ENCODE measurements at places on chromosomes 4 and X.
A peak's percentile ranks its signal among the peaks of the same experiment; 100 is the strongest.

GRCh38 chr4:152243206-152243605 lies 292.7 kb downstream of the FBXW7 start:
- no peak for DNase-seq

GRCh38 chrX:2500091-2500802 lies 529 bp downstream of the DHRSX start:
- DNase-seq: peak; percentile 40

DNA sequence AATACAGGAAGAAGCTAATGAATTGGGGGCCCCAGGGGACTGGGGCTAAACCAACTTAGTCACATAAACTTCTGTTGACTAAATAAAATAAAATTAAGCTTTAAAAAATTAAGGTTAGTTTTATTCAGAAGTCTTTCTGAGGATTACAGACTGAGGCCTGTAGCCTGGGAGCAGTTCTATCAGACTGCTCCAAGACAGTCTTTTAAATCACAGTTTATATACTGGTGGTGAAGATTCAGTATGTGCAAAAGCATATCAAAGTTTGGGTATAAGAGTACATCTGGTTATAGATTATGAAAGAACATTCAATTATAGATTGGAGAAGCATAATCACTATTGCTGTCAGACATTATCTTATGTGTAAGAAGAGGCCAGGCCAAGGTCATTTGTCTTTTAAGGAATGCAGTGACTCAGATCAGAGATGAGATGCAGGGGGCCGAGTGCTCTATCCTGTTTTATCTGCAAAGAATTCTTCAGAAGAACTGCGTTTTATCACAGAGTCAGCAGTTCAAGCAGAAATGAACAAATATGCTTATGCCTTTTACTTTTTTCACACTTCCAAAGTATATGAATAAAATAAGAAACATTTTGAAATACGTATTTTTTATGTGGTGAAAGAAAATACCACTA lies 109.4 kb downstream of the PDHA2 start:
- DNase-seq: no peak

DNA sequence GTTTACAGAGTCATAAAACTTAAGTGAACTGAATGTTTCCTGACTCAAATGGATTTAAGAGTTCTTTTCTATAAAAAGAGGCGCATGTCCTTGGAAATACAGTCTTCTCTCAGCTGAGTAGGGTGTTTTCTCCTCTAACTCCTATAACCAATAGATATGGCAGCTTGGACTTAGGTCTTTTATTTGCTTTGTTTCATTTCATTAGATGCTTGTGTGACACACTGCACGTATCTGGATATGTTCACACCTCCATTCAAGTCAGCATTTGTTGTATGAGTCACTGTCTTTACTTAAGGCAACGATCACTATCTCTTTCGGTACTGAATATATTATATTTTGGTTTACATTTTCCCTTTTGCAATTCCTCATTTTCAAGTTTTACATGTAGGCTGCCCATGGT lies 136.6 kb downstream of the ARSF start:
- peak; percentile 1 for DNase-seq

- DNase-seq: peak; percentile 4
Measured at GRCh38 chr4:109846395-109847098, 1.4 kb upstream of the LRIT3 start.

DNA sequence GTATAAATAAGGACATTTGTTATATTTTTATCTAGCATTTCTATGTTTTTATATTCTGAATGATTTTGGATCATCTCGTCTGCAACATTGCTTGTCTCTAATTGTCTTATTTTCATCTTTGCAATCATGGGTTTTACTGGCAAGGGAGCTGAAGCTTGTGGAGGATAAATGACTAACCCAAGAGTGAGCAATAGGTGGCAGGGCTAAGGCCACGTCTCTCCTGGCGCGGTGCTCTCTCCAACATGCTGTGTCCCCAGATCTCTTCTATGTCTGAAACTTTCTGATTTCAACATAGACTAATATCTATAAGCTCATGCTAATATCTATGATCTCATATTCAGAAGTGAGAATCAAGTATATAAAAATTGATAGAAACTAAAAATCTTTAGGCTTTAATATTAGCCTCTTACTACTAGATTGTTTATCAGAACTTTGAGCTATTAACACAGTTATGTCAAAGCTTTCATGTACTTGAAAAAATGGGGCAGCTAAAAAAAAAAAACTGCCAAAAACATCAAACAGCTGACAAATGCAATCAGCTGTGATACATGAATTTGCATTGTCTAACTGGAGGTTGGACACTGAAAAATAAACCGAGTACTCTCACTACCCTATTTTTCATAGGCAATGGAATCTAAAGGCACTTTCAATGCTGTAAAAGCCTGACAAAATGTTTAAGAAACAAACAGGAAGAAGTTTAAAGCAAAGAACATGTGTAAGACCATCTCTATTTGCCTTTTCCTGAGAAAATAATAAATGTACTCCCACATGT lies 169.2 kb downstream of the TMA16 start:
- no peak for DNase-seq

- no peak for DNase-seq
Measured at GRCh38 chrX:119107206-119107605, 20.4 kb downstream of the KIAA1210 start.

- no peak for DNase-seq
Measured at GRCh38 chrX:34877436-34877835, 65.2 kb upstream of the FAM47B start.

GRCh38 chr4:106830879-106831278 lies 205.2 kb downstream of the DKK2 start:
- DNase-seq: no peak

DNA sequence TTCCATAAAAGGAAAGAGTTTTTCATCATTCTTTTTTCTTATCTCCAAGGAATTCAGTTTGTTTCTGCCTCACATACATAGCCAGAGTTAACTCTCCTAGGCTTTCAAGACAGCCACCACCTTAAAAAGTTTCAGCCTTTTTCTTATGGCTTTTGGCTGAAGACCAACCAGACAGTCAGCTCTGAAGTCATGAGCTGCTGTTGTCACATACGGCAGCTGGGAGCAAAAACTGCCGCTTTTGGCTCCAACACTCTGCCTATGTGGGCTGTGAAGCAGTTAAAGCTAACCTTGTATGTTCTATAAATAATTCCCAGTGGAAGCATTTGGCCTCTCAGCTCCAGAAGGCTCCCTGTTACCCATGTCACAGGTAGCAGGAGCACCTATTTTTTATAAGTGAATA lies 104.1 kb downstream of the KLHL4 start:
- DNase-seq: no peak

GRCh38 chr4:145404761-145405160 lies 76.9 kb upstream of the SMAD1 start:
- no peak for DNase-seq

GRCh38 chrX:106331606-106332005 lies 163.5 kb downstream of the PWWP3B start:
- no peak for DNase-seq

DNA sequence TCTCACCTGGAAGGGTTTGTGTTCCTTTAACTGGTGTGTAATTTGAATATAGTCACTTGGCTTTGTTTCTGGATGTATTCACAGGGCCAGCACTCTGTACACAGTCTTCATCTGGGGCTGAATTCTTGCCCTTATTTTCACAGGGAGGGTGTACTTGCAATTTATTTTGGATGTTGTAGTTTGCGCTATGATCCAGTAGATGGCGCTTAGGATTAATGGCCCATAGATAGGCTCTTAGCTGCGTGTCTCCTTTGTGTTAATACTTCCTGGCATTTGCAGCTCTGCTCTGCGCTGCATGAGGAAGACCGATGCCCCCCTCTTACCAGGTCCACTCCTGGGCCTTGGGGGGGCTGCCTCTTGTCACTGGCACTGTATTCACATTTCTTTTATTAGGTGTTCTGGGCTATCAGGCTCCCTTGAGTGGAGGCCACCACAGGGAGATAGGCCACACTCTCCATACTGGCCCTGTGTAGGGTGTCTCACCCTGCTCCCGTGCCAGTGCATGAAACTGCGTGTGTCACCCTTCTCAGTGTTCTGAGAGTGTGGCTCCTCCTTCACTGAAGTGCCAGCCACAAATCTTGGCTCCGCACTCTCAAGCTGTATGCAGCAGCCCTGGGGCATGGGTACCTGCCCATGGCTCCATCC lies 562.2 kb downstream of the ZIC3 start:
- DNase-seq: peak; percentile 20

GRCh38 chr4:152699313-152699712 lies 19.5 kb upstream of the TMEM154 start:
- DNase-seq: no peak

GRCh38 chrX:50812995-50813842 lies 775 bp downstream of the SHROOM4 start:
- DNase-seq: no peak

GRCh38 chrX:115067812-115068211 lies 50.4 kb upstream of the IL13RA2 start:
- no peak for DNase-seq

DNA sequence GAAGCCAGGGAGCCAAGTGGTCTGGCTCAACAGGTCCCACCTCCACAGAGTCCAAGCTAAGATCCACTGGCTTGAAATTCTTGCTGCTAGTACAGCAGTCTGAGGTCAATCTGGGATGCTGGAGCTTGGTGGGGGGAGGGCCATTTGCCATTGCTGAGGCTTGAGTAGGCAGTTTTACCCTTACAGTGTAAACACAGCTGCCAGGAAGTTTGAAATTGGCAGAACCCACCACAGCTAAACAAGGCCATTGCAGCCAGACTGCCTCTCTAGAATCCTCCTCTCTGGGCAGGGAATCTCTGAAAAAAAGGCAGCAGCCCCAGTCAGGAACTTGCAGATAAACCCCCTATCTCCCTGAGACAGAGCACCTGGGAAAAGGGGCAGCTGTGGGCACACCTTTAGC lies 84.9 kb downstream of the EDA2R start:
- no peak for DNase-seq

GRCh38 chrX:52346174-52347165 lies 22.4 kb upstream of the XAGE2 start:
- peak; percentile 44 for DNase-seq

DNA sequence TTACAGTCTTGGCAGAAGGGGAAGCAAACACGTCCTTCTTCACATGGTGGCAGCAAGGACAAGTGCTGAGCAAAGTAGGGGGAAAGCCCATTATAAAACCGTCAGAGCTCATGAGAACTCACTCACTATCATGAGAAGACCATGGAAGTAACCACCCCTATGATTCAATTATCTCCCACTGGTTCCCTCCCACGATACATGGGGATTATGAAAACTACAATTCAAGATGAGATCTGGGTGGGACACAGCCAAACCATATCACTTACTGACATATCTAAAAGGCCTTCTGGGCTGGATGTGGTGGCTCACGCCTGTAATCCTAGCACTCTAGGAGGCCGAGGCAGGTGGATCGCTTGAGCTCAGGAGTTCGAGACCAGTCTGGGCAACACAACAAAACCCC lies 117.1 kb upstream of the USP9X start:
- no peak for DNase-seq

GRCh38 chr4:158811704-158812103 lies 42.9 kb downstream of the FNIP2 start:
- peak; percentile 25 for DNase-seq

Data from LoVo (cell line).